Stimulated activated CD4-positive, alpha-beta T cell treated with anti-CD3 and anti-CD28 coated beads, TNF-alpha, amount 100 ng/mL, for 4 hours (primary cell): ENCODE measurements at places on chromosomes 2 and 18.

DNA sequence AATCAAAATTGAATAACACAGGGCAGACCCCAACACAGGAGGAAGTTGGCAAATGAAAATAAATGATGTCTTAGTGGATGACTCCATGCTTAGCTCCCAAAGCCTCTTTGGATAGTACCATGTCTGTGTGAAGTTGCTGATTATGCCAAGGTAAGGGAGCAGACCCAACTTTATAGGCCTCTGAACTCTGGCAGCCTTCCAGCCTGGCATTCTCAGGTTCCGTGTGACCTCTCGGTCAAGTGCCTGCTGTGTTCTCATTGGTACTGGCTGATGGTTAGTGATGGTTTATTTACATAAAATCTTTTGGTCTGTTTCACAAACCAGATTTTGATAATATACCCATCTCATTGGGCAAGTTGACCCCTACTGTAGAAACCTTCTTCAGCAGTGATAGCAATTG, 112.2 kb upstream of the TTC39C start:
- DNase-seq: no peak

DNA sequence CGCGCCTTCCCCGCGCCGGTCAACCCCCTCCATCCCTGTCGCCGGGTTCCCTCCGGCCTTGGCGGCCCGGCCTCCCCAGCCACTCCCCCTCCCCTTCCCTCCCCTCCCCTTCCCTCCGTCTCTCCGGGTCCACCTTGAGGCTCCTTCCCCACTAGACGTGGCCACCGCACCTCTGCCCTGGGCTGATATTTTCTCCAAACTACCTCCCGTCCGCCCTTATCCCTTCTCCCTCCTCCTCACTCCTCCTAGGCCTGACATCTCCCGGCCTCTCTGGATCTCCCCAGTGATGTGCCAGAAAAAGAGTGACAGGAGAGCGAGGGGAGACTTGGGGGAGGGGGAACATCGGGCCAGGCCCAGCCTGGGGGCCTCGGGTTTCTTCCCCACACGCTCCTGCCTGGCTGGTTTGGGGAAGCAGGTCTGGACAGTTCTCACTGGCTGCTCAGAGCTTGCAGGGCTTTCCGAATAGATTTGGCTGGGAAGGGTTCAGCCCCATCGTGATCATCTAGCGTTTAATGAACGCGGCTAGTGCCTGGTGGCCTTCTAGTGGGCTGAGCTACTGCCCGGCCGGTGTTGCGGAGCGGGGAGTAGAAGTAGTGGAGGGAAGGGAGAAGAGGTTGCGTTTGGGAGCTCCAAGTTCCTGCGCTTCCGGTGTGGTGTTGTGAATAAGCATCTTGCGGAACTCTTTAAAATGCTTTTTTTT, 641 bp downstream of the MAPRE3 start:
- no peak for DNase-seq

DNA sequence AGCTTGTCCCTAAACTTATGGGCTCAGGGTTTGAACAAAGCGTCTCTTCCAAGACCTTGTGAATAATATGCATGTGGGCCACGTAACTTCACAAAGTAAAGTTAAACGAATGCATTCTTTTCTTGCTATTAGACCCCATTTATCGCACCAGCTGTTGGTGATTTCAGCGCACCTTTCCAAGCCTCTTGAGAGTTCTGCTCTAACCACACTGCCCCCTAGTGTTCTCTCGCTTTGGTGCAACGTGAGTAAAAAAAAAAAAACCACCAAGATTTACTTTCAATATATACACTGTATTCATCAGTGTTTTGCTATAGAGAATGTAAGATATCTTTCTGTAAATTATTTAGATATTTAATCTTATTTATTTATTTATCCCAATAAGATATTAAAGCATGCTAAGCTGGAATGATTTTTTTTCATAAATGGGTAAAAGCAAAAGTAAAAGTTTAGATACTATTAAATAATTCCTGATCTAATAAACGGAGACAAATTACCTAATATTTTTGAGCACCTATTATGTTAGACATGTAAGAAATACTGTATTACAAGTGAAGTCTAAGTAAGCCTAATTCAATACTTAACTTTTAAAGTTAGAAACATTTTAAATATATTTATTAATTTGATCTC, 459.5 kb downstream of the DLGAP1 start:
- DNase-seq: peak; percentile 16

DNA sequence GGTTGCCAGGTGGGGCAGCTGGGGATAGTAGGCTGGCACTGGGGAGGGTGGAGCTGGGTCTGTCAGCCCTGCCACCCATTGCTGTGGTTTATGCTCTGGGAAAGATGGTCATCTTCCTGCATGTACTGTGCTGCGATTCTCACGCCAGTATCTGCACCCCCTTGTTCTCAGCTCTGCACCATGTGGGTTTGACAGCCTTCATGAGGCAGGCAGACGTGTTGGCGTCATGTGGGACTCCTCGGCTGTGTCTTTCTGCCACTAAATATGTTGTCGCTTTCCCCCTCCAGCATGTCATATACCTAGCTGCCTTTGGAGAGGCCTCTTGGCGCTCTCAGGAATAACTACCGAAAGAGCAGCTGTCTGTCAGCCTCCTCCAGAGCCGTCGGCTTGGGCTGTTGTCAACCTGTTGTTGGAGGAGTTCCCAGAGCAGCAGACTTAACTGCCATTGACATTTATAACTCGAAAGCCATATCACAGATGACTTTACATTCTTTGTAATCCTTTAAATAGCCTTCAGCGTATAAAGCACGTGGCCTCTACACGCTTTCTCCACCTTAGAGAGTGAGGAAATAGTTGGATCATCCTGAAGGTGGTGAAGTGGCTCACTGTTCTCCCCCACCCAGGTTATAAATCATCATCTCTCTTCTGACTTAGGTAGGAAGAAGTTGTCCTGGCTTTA, 80.4 kb upstream of the MGAT5 start:
- DNase-seq: no peak

DNA sequence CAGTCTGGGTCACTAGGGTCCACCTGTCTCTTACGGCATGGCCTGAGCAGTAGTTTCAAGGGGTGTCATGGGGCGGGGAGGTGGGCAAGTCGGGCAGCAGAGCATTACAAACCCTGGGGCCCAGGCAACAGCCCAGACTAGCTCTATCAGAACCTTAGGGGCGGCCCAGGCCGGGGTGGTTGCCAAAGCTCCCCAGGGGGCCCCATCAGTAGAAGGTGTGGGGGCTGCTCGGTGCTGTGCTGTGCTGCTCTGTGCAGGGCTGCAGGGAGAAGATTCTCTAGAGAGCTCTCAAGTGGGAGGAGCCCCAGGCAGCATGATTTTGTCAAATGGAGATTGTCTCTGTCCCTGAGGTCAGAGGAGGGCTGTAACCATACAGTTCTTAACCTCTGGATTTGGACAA, 36.4 kb upstream of the SLC14A1 start:
- DNase-seq: no peak

GRCh38 chr18:68778280-68778886, 19.5 kb upstream of the CCDC102B start:
- no peak for DNase-seq

- DNase-seq: no peak
These were observed 179.4 kb upstream of the SESTD1 start for GRCh38 chr2:179444056-179444455.

GRCh38 chr2:215590010-215590745, 154.3 kb upstream of the FN1 start:
- DNase-seq: no peak

DNA sequence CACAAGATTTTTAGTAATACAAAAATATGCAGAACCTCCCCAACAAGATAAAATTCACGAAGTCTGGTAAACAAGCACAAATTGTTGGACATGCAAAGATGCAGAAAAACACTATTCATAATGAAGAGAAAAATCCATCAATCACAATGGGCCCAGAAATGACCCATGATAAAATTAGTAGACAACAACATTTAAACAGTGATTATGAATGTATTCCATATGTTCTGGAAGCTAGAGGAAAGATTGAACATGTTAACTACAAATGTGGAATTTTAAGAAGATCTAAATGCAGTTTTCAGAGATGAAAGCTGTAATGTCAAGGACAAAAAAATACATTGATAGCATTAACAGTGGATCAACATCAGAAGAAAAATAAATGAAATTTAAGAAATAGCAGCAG, 243.3 kb upstream of the LINC00305 start:
- DNase-seq: no peak

- DNase-seq: no peak
These were observed 29.3 kb downstream of the GPR55 start for GRCh38 chr2:230895536-230896345.

DNA sequence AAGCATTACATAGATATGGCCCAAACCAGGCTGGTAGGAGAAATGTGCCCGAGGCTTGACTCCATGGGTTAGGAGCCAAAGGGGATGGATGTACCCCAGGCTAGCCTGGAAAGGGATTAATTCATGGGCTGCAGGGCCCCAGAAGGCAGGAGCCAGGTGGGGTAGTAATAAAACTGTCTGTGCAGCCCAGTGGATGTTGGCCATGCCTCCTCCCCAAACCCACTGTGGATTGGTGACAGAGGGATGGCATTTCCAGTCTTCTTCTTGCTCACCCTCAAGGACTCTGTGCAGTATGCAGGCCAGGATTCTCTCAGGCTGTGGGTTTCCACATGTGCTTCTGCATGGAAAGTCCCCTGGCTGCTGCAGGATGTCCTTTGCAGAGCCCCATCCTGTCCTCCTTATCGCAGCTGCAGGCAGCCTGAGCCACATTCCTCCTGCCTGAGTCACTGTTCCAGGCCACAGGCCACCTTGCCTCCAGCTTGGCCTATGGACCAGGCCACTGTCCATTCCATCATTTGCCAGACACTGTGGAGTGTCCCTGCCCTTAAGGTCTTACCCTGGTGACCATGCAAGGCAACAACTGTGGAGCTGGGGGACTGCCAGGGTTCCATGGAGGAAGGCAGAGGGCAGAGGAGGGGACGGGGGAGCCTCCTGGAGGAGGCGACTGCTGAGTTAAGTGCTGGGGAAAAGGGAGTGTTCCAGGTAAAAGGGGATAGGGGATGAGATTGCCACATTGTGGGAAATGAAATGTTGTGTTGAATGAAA, 38.9 kb downstream of the INO80C start:
- DNase-seq: no peak

DNA sequence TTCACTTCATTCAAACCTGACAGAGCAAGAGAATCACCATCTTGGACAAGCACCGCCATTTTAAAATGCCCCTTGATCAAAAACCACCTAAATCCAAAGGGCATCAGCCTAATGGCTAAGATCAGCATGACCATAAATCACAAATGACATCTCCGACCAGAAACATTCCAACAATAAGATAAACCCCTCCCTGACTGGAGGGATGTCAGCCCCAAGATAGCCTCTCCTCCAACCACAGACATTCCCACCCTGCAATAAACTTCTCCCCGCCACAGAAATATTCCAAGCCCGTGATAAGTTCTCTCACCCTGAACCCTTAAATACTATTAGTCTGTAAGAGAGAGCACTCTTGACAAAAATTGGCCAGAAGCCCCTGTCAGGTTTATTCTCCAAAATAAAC, 21.6 kb upstream of the LYPD1 start:
- DNase-seq: no peak

GRCh38 chr18:49617865-49618264, 56.0 kb downstream of the LIPG start:
- no peak for DNase-seq

DNA sequence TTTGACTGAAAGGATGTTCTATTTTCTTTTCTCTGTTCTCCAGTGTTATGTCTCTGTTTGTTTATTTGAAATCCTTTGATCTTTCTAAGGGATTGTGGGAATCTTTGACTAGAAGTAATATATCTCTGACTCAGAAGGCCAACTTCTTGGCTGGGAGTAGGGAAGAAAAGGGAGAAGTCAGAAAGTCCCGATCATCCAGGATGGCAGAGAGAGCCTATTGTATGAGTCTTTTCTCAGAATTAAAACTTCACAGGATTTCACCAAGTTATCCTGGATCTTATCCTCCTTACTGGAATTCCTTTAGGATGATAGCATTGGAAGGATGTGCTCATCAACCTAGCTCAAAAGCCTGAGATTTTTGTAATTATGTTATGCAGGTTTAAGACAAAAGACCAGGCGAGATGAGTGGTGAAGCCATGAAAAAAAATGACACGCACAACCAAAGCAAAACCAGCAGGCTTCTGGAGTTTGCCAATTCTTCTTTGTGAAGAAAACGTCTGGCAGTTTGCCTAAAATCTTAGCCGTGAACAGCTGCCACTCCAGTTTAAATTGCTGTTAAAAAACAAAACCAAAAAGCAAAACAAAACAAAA, 383.6 kb upstream of the SMIM21 start:
- DNase-seq: no peak

DNA sequence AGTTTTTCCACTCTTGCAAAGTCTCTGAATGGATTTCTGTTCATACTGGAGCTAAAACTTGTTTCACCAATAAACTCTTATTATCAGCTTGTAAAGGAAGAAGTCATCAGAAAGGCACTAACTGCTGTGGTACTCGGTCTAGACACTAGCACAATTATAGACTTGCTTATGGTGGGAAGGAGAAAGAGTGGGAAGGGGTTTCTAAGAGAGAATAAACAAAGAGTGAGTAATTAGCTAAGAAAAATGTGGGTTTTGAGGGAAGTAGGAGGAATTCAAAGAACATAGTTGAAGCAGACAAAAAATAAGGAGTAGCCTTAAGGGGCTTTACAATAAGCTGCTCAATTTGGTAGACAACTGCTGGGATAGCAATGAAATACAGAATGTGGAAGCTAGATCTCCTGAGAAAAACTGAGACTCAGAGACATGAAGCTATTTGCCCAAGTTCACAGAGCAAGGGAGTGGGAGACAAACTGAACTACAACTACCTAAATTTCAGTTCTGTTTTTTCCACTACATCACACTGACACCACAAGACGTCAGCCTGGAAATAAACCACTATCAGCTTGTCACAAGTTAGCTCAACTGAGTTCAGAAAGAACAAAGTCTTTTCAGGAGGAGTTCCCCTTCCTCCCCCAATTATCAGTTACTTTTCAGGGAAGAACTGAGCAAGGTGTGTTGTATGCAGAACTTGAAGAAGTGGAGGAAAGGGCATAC, 59.7 kb downstream of the MAP4K3 start:
- DNase-seq: no peak

DNA sequence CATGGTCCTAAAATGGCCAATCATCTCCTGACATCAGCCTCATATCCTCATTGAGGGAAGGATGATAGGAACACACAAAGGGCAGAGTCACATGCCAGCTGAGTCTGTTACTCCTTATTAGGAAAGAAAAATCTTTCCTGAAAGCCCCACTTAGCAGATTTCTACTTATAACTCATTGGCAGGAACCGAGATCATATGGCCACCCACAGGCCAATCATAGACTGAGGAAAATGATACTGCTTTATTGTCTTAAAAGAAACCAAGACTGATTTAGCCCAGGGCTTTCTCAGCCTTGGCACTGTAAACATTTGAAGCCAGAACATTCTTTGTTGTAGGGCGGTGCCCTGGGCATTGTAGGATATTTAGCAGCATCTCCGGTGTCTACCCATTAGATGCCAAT, 18.7 kb downstream of the GKN2 start:
- no peak for DNase-seq
